ENCODE measurements at places on chromosomes 1 and 21.
A peak's percentile ranks its signal among the peaks of the same experiment; 100 is the strongest.

GRCh38 chr1:224430511-224431113, 4.0 kb downstream of the WDR26 start:
- DNase-seq: no peak

DNA sequence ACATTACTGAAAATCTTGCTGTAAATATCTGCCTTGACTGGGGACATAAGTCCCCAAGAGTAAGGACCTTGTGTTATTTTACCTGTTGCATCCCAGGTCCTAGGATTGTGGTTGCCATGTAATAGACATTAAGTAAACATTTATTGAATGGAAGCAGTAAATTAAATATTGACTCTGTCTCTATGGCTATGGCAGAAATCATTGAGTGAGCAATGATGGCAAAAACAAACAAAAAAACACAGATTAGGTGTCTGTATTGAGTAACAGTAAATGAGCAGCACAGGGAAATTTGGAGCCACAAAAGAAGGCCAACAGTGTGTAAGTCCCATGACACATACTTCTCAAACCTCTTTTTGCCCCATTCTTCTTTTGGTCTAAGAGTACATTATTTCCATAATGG, 240.4 kb downstream of the NFIA start:
- DNase-seq: no peak

GRCh38 chr1:93827128-93827527, 51.9 kb downstream of the DNTTIP2 start:
- DNase-seq: no peak

DNA sequence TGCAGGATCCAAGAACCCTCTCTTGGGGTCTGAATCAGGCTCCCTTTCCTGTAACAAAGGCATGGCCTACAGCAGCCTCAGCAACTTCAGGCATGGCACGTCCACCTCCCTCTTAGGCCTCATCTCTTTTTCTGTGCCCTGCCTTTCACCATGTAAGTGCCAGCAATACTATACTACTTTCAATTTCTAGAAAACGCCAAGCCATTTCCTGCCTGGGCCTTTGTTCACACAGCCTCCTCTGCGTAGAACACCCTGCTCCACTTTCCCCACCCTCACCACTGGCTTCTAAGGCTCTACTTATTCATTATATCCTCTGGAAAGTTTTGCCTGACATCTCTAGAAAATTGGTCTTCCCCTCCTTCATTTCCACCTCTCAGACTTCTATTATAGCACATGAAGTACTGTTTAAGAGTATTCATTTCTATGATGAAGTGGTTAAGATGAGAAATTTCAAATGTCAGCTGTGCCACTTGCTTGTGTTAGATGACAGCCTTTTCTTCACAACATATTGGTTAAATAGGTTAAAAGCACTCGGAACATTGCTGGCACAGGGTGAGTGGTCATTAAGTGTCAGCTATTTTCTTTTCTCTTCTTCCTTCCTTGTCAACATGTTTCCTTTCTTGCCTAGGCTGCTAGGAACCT, 41.6 kb upstream of the VWA5B1 start:
- peak; percentile 5 for DNase-seq

GRCh38 chr1:83626603-83627002, 372.3 kb downstream of the TTLL7 start:
- no peak for DNase-seq

DNA sequence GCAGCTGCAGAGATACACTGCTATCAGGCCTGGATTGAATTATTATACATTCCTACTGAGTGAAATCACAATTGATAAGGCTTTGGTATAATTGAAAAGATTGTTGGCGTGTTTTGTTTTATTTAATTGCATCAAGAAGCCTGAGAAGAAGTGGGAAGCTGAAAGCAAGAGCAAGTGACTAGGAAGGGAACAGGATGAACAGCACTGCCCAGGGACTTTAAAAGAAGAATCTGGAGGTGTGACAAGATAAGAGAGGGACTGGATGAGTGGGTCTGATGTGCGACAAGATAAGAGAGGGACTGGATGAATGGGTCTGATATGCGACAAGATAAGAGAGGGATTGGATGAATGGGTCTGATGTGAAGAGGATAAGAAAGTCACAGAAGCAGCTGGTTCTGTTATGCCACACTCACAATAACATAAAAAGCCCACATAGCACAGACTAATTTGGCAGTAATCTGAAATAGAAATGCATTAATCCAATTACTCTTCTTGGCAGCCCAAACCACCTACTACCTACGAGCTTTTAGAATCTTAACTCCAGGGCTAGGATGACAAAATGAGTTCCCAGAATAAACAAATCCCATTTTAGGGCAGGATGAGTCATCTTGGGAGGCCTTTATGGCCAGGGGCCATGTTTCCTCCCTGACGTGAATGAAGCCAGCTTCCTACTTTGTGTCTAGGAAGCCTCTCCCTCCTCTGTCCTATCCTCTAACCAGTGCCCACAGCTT, 129.7 kb downstream of the DUSP10 start:
- DNase-seq: no peak

GRCh38 chr1:54230507-54231339, 30.8 kb downstream of the MRPL37 start:
- DNase-seq: no peak

DNA sequence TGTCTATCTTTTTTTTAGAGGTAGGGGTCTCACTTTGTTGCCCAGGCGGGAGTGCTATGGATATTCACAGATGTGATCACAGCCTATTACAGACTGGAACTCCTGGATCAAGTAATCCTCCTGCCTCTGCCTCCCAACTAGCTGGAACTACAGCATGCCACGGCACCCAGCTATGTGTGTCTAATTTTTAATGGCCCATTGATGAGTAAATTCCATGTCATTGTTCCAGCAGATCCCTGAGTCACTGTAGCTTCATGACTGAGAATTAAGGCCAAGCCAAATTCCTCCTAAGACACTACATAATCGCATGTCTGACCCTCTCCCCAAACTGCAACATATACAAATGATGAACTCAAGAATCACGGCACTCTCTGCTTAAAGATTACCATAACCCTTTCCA, 84.2 kb upstream of the RGS2 start:
- no peak for DNase-seq

DNA sequence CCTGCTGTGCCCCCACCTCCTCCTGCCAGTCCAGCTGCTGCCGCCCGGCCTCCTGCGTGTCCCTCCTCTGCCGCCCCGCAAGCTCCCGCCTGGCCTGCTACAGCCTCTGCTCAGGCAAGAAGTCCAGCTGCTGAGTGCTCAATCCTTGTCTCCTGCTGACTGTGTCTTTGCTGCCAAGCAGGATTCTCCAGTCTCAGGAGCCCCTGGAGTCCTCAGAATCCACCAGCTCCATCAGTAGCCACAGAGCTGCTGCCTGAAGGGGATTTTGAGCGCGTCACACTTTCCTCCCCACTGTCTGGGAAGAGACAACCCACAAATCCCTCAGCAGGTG, 973 bp downstream of the KRTAP10-11 start:
- no peak for DNase-seq

DNA sequence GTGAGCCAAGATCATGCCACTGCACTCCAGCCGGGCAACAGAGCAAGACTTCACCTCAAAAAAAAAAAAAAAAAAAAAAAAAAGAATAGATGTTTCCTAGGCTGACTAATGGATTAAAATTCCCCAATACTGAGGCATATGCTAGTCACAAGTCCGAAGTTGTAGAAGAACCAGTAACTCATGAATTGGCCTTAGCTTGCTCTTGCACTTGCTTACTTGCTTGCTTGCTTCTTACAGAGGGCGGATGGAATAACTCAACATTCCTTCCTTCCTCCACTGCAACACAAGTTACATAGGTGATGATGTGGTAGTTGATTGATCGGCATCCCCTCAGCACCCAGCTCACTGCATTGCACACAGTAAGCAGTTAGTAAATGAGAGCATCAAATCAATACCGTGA, 2.8 kb upstream of the TARS2 start:
- DNase-seq: no peak

DNA sequence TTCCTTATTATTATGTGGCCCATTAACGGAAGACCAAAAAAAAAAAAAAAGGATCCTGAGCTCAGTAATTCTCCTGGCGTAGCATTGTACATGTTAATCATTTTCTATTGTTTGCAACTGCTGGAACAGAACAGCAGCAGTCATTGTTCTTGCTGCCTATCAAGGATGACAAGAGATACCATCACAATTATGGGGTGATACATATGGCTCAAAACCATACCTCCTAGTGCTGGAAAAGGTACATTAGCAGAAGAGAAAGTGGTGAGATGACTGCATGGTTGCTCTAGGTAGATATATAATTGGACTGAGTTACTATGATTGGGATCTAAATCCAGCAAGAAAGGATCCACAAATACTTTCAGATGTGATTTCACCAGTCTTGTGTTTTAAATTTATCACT, 13.3 kb upstream of the TLR5 start:
- DNase-seq: no peak

- no peak for DNase-seq
Observed at GRCh38 chr1:202186327-202186726, 7.3 kb upstream of the LGR6 start.

- no peak for DNase-seq
Observed at GRCh38 chr1:83882906-83883305, 116.0 kb downstream of the TTLL7 start.

- no peak for DNase-seq
Observed at GRCh38 chr1:4527819-4528218, 126.6 kb upstream of the AJAP1 start.

DNA sequence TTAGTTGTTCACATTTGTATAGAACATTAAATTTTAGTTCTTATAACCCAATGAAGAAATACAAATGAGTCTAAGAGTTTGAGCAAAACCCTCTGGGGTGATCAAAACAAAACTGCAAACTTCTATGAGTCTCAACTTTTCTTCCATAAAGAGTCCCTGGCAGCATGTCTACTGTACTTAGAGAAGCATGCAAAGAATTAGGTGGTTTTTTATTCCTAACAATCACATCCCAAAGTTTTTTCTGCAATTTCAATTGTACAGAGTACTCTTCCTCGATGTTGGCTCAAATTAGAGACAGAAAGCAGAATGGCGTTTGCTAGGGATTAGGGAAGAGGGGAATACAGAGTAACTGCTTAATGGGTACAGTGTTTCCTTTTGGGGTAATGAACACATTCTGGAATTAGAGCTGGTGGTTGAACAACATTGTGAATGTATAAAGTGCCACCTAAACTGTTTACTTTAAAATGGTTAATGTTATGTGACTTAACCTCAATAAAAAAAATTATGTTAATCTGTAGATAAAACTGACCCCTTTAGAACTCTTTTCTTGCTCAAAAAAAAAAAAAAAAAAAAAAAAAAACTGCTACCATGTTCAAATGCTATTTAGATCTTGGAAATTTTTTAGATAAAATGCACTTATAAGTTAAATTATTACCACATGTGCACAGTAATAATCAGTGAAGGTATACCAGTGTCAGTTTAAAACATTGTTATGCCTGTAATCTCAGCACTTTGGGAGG, 4.8 kb downstream of the RC3H1 start:
- no peak for DNase-seq

- no peak for DNase-seq
Observed at GRCh38 chr1:35386290-35386689, 117.8 kb downstream of the ZMYM4 start.

- no peak for DNase-seq
Observed at GRCh38 chr21:32757804-32758203, 13.8 kb downstream of the PAXBP1 start.

- DNase-seq: peak; percentile 56
Observed at GRCh38 chr1:3668585-3669300, 16.4 kb downstream of the TP73 start.

DNA sequence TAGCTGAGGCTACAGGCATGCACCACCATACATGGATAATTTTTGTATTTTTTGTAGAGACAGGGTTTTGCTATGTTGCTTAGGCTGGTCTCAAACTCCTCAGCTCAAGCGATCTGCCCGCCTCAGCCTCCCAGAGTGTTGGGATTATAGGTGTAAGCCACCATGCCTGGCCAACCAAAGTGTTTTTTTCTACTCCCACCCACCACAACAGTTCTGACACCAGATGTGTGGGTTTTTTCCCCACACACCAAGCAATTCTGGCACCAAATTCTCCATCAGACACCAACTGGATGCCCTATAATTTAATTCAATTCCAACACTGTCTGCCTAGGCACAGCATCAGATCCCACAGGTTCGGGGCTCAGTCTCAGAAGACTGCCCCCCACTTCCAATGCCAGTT, 20.6 kb upstream of the KLHDC8A start:
- no peak for DNase-seq

- DNase-seq: no peak
Observed at GRCh38 chr1:205923651-205924459, 19.4 kb downstream of the SLC26A9 start.

GRCh38 chr1:204218552-204218951, 4.8 kb upstream of the GOLT1A start:
- no peak for DNase-seq

Measured in CD4-positive, alpha-beta T cell treated with Interferon gamma for 1 hour (primary cell).